Lower leg skin (tissue), 4 donors: ENCODE measurements at places on chromosomes 2 and 18. TPM values are rescaled to one million over a fixed set of nuclear protein-coding genes. Genes with fewer than 3 reads are reported as not detected.

DNA sequence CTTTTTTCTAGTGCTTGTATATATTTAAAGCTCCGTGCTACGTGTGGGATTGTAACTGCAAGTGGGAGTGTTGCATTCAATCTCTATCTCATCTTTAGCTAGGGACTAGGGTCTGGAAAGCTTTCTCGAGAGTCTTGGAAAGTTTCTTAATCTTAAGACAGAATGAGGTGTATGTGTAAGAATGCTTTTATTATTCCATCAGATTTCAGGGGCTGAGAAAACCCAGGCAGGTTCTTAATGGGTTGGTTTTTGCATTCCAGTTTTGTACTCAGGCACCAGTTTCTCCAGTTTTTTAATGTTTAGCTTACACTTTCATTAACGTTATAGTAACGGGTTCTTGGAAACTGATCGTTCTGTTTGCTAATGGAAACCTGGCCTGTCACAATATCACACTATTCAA is 20.3 kb downstream of the MRPL19 start:
- no peak for DNase-seq

GRCh38 chr2:213455316-213456008 is 171.2 kb downstream of the SPAG16 start:
- DNase-seq, result no peak

- DNase-seq, result no peak
Observed at GRCh38 chr2:235545339-235546150, 51.7 kb downstream of the AGAP1 start.

DNA sequence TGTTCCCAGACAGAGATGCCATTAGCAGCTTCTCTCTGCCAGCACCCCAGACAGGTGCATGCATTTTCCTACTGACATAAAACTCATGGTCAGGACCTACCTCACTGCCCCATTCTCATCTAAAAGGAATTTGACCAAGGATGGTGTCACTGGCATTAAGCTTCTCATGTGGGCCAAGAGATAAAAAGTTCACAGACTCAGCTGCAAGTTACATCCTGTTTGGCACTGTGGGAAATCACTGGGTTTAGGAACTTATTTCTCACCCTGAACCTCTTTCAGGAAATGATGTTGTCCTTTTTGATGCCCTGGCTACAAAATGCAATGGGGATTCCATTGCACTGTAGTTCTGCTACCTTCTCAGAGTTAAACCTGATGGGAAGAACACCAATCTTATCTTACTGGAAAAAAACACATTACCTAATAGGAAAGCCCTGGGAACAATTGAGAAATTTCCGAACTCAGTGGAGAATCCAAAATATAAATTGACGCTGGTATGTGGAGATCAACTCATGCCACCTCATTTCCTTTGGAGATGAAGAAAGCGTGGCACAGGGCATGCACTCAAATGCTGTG is 252.1 kb upstream of the COPS8 start:
- DNase-seq, result no peak

DNA sequence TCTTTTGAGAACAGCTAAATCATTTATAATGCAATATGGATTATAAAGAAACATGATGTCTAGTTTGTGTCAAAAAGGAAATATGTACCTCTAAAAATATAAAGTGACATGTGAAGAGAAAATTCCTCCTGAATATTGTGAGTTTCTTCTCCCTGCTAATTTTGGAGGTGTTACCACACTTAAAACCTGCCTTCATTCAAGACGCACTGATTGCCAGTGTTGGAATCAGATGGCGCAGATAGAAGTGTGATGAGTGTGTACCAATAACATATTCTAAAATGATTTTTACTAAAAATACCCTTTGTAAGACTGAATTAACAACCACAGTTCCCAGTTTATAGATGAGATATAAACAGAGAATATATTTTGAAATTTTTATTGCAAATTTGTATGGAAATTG is 681.8 kb upstream of the LRATD1 start:
- DNase-seq, result no peak

- DNase-seq, result no peak
Observed at GRCh38 chr2:60540074-60540473, 13.4 kb downstream of the BCL11A start.

DNA sequence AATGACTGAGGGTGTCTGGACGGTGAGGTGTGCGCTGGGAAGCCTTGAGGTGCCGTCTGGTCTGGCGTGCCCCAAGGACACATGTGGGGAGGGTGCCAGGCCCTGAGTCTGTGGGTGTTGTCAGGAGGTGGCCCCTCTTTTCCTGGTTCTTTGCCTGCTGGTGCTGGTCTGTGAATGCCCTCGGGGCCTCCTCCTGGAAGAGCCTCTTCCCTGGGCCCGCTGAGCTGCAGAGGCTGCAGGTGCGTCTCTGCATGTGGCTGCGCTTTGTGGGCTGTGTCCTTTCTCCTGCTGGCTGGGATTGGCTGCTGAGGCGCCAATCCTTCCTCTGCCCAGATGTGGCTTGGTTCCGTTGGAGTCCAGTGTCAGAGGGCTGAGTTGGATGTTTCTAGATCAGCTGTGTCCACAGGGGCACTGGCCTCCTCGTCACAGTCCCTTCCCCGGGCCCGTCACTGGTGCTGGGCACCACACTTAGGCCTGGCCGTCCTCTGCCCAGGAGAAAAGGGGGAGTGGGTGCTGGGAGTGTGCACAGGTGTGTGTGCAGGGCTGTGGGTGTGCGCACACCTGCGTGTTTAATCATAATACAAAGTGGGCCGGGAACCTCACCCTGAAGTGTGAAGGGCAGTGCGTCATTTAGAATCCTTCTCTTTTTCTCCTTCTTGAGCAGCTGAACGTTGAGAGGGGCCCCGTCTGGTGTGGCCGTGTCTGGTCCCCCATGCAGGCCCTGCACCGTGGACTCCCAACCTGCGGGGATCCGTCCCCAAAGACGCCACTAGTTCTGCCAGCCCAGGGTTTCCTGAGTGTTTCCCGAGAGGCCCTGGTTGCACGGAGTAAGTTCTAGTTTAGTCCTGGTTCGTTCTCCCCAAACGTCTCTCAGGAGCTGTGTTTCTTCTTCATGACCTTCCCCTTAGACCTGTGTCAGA is 35.5 kb downstream of the RTP5 start:
- no peak for DNase-seq

- no peak for DNase-seq
Observed at GRCh38 chr2:74290466-74291217, 52.6 kb downstream of the SLC4A5 start.

GRCh38 chr18:77366720-77367641 is 117.3 kb downstream of the GALR1 start:
- no peak for DNase-seq

- DNase-seq, result peak; percentile 66
Observed at GRCh38 chr2:240211598-240212424, 71.4 kb upstream of the OTOS start.

- no peak for DNase-seq
Observed at GRCh38 chr2:226450141-226450540, 349.5 kb downstream of the IRS1 start.

DNA sequence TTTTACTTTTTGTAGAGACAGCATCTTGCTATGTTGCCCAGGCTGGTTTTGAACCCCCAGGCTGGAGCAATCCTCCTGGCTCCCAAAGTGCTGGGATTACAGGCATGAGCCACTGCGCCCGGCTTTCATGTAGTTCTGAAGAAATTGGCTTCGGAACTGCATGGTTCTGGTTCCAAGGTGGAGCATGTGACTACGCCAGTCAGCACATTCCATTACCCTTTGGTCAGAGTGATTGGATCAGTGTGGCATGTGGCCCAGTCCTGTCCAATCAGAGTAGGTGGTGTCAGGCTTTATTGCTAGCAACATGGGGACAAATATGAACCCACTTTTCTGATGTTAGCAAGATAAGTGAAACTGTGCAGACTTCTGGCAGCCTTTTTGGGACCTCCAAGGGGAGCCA is 16.3 kb upstream of the ATOH8 start:
- DNase-seq, result peak; percentile 96

GRCh38 chr2:43593254-43593653 is 2.6 kb downstream of the THADA start:
- no peak for DNase-seq

DNA sequence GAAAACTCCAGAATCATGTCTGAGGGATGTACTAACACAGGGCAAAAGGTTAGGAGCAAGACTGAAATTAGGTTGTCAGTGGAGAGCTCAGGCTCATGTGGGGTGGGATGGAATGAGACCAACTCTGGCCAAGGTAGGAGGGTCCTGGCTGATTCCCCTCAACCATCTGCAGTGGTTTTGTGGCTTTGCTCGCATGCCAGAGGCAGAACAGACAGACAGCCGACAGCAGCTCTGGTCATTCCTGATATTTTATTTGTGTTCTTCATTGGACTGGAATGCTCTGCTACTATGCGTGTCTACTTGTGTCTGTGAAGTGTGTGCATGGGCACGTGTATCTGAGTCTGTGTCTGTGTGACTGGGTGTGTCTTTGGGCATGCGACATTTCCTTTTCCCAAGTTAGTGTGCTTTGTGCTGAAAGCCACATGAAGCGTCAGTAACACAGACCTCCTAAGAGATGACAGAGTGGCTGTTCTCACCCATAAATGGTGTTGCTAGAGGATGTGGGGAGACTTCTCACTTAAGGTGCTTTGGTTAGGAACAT is 239.5 kb downstream of the CNTNAP5 start:
- DNase-seq, result no peak

EHBP1 gene
- 67.8 TPM for total RNA-seq

NTSR2 gene
- total RNA-seq, result not detected

DSC3 gene
- total RNA-seq, result 661 TPM

AQP12A gene
- total RNA-seq, result not detected

TLK1 gene
- total RNA-seq, result 68.3 TPM

ADAM23 gene
- total RNA-seq, result not detected

TMBIM1 gene
- 205 TPM for total RNA-seq

SP140 gene
- total RNA-seq, result not detected
